Chondrocyte (in vitro differentiated cells): ENCODE measurements at places on chromosomes 6 and 20. TPM values are rescaled to one million over a fixed set of nuclear protein-coding genes. Genes with fewer than 3 reads are reported as not detected.
A peak's percentile ranks its signal among the peaks of the same experiment; 100 is the strongest.

Gene SLC44A4
- not detected in 3 replicates for total RNA-seq

Gene TXLNB
- 0.05 to 0.46 TPM (median 0.10 TPM) in 3 replicates for total RNA-seq

Gene CNBD2
- 1.6 to 4.8 TPM (median 3.3 TPM) in 3 replicates for total RNA-seq

Gene HEY2
- total RNA-seq, result 17.6 to 43.0 TPM (median 41.2 TPM) in 3 replicates

Gene ADGRG6
- total RNA-seq, result 1.7 to 2.5 TPM (median 2.5 TPM) in 3 replicates

Gene TPX2
- total RNA-seq, result 20.2 to 51.0 TPM (median 49.6 TPM) in 3 replicates

Gene SIRPG
- not detected in 3 replicates for total RNA-seq

Gene BCKDHB
- 12.9 to 28.1 TPM (median 15.1 TPM) in 3 replicates for total RNA-seq

- no peak overlapping the region for H3K4me3 ChIP-seq
- H3K27ac ChIP-seq, result no peak overlapping the region
- H3K27me3 ChIP-seq, result peaks cover 71% of the 10 kb centered on the region
- no peak for DNase-seq
Observed at GRCh38 chr20:676967-677366, 1.4 kb upstream of the SCRT2 start.

DNA sequence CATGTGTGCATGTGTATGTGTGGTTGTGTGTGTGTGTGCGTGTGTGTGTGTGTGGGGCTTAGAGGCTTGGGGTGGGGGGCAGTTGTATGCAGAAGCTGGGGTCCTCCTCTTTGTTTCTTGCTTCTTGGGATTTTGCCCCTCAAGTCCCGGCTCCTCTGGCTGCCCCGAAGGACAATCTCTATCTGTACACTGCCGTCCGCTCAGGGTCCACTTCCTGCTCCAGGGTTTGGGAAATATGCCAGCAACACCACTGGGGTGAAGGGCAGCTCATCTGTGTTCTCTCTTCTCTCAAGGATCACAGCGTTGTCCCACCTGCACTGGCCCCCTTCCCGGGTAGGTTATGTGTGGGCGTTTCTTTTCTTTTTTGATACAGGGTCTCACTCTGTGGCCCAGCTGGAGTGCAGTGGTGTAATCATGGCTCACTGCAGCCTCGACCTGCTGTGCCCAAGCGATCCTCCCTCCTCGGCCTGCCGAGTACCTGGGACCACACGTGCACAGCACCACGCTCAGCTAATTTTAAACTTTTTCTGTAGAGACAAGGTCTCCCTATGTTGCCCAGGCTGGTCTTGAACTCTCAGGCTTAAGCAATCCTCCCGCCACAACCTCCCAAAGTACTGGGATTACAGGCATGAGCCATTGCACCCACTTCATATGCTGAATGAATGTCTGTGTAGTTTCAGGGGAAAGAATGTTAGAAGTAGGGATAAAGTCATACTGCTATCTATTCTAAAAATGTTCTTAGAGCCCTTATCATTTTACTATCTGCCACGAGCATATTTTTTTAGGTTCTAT lies 25.7 kb downstream of the SLC2A4RG start:
- H3K27ac ChIP-seq, result no peak overlapping the region
- no peaks in the 10 kb centered on the region for H3K27me3 ChIP-seq
- no peak overlapping the region for H3K4me3 ChIP-seq
- DNase-seq, result no peak
- no peaks in the 10 kb centered on the region for H3K4me1 ChIP-seq

- H3K4me3 ChIP-seq, result peak within 1 kb of the TSS; percentile 87
- no peaks in the 10 kb centered on the region for H3K27me3 ChIP-seq
- DNase-seq, result no peak
Observed at GRCh38 chr6:31497531-31498476, at the start of gene MICB. MICB (plus strand) TSS chr6:31498145; CDS start chr6:31498194, 49 bp downstream.

- H3K27me3 ChIP-seq, result no peaks in the 10 kb centered on the region
- H3K27ac ChIP-seq, result no peak overlapping the region
- DNase-seq, result no peak
- H3K4me3 ChIP-seq, result no peak overlapping the region
- no peaks in the 10 kb centered on the region for H3K4me1 ChIP-seq
- peaks cover 3% of the 10 kb centered on the region for H3K36me3 ChIP-seq
Observed at GRCh38 chr6:162069995-162070394, 657.6 kb downstream of the PRKN start.

GRCh38 chr6:127520066-127520465 lies 931 bp upstream of the MTCL3 start:
- H3K36me3 ChIP-seq, result no peaks in the 10 kb centered on the region
- no peak overlapping the region for H3K27ac ChIP-seq
- no peak for DNase-seq
- peaks cover 48% of the 10 kb centered on the region for H3K27me3 ChIP-seq
- peaks cover 24% of the 10 kb centered on the region for H3K4me1 ChIP-seq

- peaks cover 5% of the 10 kb centered on the region for H3K4me1 ChIP-seq
- H3K4me3 ChIP-seq, result no peak overlapping the region
- no peaks in the 10 kb centered on the region for H3K27me3 ChIP-seq
- no peaks in the 10 kb centered on the region for H3K36me3 ChIP-seq
- H3K27ac ChIP-seq, result no peak overlapping the region
Observed at GRCh38 chr20:8798505-8798904, 270.4 kb upstream of the PLCB4 start.

DNA sequence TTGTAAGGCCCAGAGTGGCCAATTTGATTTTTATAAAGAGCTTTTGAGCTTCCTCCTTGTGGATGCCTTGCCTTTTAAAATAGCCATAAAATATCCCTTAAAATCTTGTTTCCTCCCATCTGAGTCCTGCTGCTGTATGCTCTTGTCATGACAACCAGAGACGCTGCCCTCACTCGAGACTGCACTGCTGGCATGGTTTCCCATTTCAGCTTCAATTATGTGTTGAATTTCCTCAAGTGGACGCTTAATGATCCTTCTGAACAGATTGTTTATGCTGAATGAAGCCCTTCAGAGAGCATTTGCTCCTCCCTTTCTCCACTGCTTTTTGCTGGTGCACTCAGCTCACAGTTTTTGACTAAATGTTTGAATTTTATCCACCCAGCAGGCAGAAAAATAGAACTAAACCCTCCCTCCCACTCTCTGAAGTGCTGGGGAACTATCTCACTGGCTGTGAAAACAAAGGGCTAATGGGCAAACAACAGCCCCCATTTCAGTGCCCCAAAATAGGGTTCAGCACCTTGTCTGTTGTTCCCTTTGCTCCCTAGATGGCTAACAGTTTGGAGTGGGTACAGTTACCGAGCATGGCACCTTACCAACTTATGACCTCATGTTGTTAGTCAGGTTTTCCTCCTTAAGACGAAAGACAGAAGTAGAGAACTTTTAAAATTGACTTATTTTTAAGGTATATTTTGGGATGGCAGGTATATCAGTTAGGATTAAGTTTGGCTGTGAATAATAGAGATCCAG lies 45.5 kb upstream of the RNF8 start:
- peaks cover 25% of the 10 kb centered on the region for H3K4me1 ChIP-seq
- H3K36me3 ChIP-seq, result peaks cover 8% of the 10 kb centered on the region
- DNase-seq, result no peak
- H3K27ac ChIP-seq, result peak overlapping the region; percentile 68
- no peaks in the 10 kb centered on the region for H3K27me3 ChIP-seq
- H3K4me3 ChIP-seq, result no peak overlapping the region

DNA sequence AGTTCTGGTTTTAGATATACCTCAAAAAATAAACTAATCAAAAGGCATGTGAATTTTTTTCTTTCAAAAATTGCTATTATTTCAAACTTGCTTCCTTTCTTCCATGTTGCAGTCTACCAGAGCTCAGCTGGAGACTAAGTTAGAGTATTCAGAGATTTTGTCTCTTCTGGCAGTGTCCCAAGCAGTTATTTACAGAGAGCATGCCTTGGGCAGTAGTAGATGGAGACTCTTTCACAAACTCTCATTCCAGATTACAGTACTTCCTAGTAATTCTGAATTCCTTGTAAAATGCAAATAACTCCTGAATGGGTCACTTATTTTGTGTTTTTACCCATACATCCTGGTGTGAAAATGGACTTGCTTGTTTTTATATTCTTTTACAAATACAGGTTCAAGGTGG lies 703.4 kb downstream of the EPHA7 start:
- H3K4me3 ChIP-seq, result no peak overlapping the region
- no peaks in the 10 kb centered on the region for H3K27me3 ChIP-seq
- H3K27ac ChIP-seq, result no peak overlapping the region
- no peak for DNase-seq
- H3K36me3 ChIP-seq, result no peaks in the 10 kb centered on the region
- peaks cover 6% of the 10 kb centered on the region for H3K4me1 ChIP-seq

DNA sequence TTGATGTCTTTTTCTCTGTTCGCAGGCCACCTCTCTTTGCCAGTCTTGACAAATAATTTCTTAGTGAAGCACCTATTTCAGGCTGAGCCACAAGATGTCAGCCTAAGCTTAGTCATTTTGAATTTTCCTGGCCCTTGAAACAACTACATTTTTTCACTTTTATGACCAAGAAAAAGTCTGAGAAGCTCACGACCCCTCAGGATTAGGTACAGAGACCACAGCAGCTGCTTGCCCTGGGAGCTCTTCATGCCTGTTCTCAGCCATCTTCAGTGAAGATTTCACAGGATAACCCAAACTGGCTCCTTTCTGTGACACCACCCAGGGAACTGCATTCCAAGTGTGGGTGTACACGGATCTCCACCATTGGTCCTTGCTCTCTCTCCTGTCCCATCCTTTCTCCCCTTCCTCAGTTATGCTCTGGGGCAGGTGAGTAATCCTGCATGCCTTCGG lies 38.4 kb upstream of the SPTLC3 start:
- no peak overlapping the region for H3K4me3 ChIP-seq
- H3K36me3 ChIP-seq, result no peaks in the 10 kb centered on the region
- no peak overlapping the region for H3K27ac ChIP-seq
- H3K27me3 ChIP-seq, result no peaks in the 10 kb centered on the region
- DNase-seq, result no peak

DNA sequence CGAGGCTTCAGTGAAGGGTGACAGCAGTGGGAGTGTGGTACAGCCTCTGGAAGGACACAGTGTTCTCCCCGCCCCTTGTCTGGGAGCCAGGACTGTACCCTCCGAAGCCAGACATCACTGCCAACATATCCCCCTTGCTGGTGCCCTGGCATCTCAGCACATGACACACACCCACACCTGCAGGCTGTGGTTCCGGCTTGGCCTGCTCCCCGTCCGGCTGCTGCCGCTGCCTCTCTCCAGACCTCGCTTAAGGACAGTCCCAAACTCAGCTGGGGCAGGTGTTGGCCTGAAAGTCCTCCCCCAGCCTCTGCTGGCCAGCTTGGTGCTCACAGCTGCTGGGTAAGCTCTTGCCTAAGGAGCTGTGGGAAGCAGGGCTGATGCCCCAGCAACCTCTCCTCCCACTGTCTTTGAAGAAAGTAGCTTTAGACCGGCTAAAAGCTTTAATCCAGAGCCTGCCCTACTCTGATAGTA lies 7.0 kb downstream of the EMILIN3 start:
- no peaks in the 10 kb centered on the region for H3K4me1 ChIP-seq
- H3K27ac ChIP-seq, result no peak overlapping the region
- H3K36me3 ChIP-seq, result no peaks in the 10 kb centered on the region
- no peak for DNase-seq
- no peaks in the 10 kb centered on the region for H3K27me3 ChIP-seq
- no peak overlapping the region for H3K4me3 ChIP-seq

GRCh38 chr6:148175550-148176188 lies 167.0 kb upstream of the SASH1 start:
- H3K27me3 ChIP-seq, result no peaks in the 10 kb centered on the region
- no peak overlapping the region for H3K27ac ChIP-seq
- peaks cover 5% of the 10 kb centered on the region for H3K4me1 ChIP-seq
- no peak for DNase-seq
- H3K36me3 ChIP-seq, result no peaks in the 10 kb centered on the region
- no peak overlapping the region for H3K4me3 ChIP-seq

DNA sequence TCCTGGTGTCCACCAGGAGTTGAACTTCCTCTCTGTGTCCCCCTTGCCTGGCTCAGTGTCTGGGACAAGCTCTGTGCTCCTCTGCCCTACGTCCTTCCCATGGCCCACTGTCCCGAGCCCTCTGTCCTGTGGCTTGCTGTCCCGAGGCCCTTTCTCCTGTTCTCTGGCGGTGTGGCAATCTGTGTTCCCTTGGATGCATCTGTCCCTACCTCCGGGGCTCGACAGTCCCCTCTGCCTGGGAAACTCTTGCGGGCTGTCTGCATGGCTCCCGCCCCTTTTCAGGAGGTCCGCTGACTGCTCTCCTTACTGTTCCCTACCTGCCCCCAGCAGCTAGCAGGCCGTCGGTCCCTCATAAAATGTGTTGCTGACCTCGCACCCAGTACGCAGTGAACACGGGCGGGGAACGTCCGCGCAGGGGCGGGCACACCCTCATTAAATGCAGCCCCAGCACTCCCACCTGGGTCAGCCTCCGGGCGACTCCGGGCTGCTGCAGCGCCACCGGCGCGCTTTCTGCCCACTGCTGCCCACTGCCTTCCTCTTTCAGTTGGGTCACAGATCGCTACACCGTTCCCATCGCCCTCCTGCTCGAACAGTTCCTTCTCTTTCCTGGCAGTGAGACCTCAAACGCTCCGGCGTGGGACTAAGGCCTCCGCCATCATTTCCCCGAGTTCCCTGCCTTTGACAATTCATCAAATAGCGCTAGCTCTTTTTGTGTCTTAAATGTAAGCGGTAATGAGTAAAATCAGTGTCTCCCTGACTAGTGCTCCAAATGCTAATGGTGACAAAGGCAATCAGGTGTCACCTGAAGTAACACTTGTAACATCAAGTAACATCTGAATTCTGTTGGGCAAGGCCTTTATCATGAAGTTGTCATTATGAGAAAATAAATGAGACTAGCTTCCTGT lies 60.5 kb downstream of the RSPH3 start:
- H3K36me3 ChIP-seq, result peaks cover 4% of the 10 kb centered on the region
- H3K4me1 ChIP-seq, result no peaks in the 10 kb centered on the region
- peak; percentile 75 for DNase-seq
- H3K27ac ChIP-seq, result no peak overlapping the region

- H3K4me3 ChIP-seq, result no peak overlapping the region
- no peaks in the 10 kb centered on the region for H3K27me3 ChIP-seq
- peaks cover 11% of the 10 kb centered on the region for H3K36me3 ChIP-seq
- peaks cover 97% of the 10 kb centered on the region for H3K4me1 ChIP-seq
- H3K27ac ChIP-seq, result peak overlapping the region; percentile 96
Observed at GRCh38 chr6:11210386-11211138, 21.9 kb downstream of the NEDD9 start.

DNA sequence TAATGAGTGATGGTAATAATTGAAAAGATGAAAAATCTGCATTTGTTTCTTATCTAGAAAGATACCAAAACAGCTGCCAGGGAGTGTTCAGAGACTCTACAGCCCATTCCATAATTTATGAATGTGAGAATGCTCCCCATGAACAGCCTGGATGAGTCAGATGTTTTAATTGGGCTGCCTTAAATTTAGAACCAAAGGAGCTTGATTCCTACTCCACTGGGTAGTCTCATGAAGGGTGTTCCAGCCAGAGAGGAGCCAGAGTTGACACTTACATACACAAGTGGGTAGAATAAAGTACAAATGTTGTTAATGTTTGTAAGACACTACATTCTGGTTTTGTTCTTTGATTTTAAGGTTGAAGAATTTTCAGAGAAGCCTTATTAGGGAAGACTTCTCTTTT lies 158.7 kb upstream of the PRND start:
- H3K36me3 ChIP-seq, result no peaks in the 10 kb centered on the region
- no peaks in the 10 kb centered on the region for H3K4me1 ChIP-seq
- no peak overlapping the region for H3K27ac ChIP-seq
- H3K4me3 ChIP-seq, result no peak overlapping the region

GRCh38 chr6:157392927-157393668 lies 12.1 kb downstream of the ZDHHC14 start:
- DNase-seq, result no peak
- H3K27me3 ChIP-seq, result no peaks in the 10 kb centered on the region
- H3K4me3 ChIP-seq, result no peak overlapping the region
- H3K4me1 ChIP-seq, result no peaks in the 10 kb centered on the region
